ENCODE measurements at places on chromosomes 5 and 9. TPM values are rescaled to one million over a fixed set of nuclear protein-coding genes. Genes with fewer than 3 reads are reported as not detected.

Gene ENHO
- total RNA-seq, result not detected

Gene PAM
- total RNA-seq, result 109 TPM

Gene TAF11L11
- total RNA-seq, result not detected

Gene TUT7
- total RNA-seq, result 26.4 TPM

Gene CCDC69
- total RNA-seq, result 3.1 TPM

Gene OTP
- not detected for total RNA-seq

Gene ZFP2
- total RNA-seq, result 2.9 TPM

Gene GPX3
- total RNA-seq, result 5.5 TPM

All from kidney epithelial cell (primary cell).